ENCODE measurements at places on chromosomes 12 and 14.

DNA sequence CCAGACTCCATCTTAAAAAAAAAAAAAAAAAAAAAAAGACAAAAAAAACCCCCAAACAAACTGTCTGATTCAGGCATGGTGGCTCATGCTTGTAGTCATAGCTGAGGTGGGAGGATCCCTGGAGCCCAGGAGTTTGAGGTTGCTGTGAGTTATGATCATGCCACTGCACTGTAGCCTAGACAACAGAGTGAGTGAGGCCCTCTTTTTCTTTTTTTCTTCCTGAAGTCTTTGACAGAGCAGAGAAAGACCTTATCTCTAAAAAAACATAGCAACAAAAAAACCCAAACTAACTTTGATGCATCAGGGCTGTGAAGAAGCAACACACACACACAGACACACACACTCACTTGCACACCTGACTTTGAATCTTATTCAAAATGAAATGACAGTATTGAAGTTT lies 7.7 kb upstream of the AMN1 start:
- no peak for DNase-seq

DNA sequence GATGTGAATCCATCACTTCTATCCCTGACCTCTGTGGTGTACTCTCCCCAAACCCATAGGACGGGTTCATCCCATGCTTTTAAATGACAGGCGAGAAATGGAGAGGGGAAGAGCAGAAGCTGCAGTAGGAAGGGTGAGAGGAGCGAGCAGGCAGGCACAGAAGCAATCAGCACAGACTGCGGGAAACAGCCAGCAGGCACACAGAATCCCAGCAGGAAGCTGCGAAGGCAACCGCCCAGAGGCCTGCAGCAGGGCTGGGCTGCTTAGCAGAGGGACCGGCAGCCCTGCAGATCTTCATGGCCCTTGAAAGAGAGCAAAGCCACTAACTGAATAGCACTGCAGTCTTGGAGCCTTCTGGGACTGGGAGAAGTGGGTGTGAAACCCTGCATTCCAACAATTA lies 287.0 kb upstream of the FKBP4 start:
- no peak for DNase-seq

DNA sequence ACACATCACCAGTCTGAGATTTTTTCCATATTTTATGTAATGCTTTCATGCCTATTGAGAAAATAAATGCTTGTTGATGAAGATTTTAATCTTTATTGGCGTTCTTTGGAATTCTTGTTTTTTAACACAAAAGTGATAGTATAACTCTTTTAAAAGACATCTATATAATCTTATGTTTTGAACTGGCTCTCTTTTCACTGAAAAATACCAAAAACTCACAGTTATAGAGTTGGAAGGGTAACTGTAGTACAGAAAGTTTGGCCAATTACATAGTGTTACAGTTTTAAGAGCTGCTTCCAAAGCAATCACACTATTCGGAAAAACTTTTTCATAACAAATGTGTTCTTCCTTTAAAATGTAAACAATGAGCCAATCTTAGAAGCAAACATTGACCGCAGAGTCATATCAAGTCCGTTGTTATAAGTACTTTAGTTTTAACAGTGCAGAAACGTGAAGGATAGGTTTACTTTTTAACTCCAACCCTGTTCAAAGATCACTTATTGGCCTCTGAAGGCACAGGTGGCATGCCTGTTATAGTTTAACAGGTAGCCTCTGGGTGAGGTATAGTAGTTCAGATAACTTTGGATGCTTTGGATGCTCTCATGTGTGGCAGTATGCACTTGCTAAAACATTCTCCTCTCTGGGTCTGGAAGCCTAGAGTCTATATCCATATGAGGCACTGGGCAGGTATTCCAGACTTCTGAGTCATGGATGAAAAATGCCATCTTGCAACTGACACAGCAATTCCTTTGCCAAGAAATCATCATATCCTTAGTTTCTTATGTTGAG lies 12.1 kb upstream of the NTN4 start:
- peak; percentile 27 for DNase-seq

GRCh38 chr12:5308216-5308615 lies 123.7 kb upstream of the NTF3 start:
- no peak for DNase-seq

- DNase-seq, result peak; percentile 42
Measured at GRCh38 chr12:131912518-131913274, 16.4 kb upstream of the PUS1 start.

- peak; percentile 31 for DNase-seq
Measured at GRCh38 chr14:64628940-64629408, 75.2 kb upstream of the PLEKHG3 start.

Measured in transverse colon (tissue), 4 donors.